ENCODE measurements at places on chromosomes 5 and 9. TPM values are rescaled to one million over a fixed set of nuclear protein-coding genes. Genes with fewer than 3 reads are reported as not detected.

- DNase-seq: no peak
Observed at GRCh38 chr5:56460681-56461191, 227.6 kb upstream of the ANKRD55 start.

- no peak for DNase-seq
Observed at GRCh38 chr9:79403495-79403894, 168.3 kb upstream of the TLE4 start.

DNA sequence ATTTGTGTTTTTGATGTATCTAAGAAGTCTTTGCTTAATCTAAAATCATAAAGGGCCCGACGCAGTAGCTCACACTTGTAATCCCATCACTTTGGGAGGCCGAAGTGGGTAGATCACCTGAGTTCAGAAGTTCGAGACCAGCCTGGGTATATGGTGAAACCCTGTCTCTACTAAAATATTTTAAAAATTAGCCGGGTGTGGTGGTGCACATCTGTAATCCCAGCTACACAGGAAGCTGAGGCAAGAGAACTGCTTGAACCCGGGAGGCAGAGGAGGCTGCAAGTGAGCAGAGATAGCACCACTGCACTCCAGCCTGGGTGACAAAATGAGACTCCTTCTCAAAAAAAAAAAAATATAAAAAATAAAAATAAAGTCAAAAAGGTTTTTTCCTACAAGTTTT, 9.6 kb downstream of the IL6ST start:
- DNase-seq: no peak

- no peak for DNase-seq
Observed at GRCh38 chr5:35894131-35894530, 37.4 kb downstream of the IL7R start.

DNA sequence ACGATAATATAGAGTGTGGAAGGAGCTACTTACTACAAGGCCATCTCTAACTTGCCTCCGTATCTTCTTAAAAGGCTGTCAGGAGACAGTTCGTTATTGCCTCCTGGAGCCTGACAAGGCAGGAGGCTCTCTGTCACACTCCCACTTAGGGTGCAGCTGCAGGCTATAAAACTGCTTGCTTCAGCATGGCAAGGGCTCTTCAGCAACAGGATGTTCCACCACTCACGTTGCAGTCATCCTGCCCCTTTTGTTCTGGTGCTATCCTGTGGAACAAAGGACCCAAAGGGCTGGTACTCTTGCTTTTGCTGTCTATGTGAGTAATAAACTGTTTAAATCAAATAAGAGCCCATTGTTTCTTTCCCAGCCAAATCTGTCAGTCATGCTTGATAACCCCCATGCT, 508.9 kb downstream of the NTRK2 start:
- DNase-seq: no peak

GPX8 gene
- 2.0 TPM for total RNA-seq
